Cardiac fibroblast (primary cell): ENCODE measurements at places on chromosomes 1 and 21.

DNA sequence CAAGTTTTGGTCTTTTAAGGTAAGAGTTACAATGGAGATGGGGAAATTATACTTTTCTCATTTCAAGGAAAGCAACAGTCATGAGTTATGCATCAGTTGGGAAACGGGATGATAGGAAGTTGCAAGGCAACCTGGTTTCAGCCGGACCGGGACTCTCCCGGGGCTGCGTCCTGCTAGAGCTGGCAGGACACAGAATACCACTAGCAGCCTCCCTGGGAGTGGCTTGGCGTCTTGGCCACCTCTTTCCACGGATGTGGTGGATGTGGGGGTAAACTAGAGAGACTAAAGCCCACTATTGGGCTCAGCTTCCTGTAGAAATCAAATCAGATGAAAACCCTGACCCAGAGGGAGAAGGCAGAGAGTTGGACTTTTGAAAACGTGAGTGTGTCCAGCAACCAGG, 71.9 kb downstream of the ADARB1 start:
- DNase-seq, result peak; percentile 32

- DNase-seq, result no peak
Measured at GRCh38 chr1:217322834-217323233, 308.1 kb downstream of the GPATCH2 start.

- peak; percentile 90 for DNase-seq
Measured at GRCh38 chr1:236904892-236905741, 99.1 kb downstream of the MT1HL1 start.

DNA sequence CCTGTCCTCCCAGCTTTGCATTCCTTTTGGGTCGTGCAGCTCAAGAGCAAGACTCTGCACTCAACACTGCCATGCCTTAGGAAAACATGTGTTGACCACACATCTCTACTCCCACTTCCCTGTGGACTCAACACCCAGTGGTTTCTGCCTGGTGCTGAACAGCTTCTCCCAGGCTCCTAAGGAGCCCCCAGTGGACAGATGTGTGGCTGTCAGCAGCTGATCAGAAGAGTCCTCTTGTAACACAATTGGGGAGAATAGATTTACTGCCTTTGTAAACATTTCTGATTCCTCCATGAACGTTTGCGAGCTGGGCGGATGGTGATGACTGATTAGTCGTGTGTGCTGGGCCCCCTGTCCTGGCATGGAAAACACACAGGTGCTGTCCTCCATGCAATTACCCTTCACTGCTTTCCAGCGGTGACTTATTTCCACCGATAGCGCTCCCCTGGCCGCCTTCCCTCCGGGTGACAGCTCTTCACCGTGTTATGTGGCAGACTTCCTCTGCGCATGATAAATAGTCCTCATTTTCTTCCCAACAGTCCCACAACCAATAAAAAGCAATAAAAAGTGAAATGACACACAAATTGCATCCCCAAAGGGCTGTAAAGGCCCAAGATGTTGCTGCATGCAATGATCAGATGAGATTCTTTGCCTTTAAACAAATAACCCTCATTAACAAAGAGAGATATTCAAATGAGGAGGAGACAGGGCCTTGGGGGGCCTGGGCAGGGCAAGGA, 249.4 kb upstream of the AJAP1 start:
- no peak for DNase-seq

GRCh38 chr1:117009132-117009531, 7.6 kb downstream of the CD101 start:
- peak; percentile 64 for DNase-seq

- peak; percentile 6 for DNase-seq
Measured at GRCh38 chr1:223242382-223242955, 99.4 kb upstream of the TLR5 start.
